Heart left ventricle (tissue), 16 donors: ENCODE measurements at places on chromosomes 1 and 21.
A peak's percentile ranks its signal among the peaks of the same experiment; 100 is the strongest.

- DNase-seq: no peak
These were observed 25.3 kb downstream of the WLS start for GRCh38 chr1:68206848-68207689.

DNA sequence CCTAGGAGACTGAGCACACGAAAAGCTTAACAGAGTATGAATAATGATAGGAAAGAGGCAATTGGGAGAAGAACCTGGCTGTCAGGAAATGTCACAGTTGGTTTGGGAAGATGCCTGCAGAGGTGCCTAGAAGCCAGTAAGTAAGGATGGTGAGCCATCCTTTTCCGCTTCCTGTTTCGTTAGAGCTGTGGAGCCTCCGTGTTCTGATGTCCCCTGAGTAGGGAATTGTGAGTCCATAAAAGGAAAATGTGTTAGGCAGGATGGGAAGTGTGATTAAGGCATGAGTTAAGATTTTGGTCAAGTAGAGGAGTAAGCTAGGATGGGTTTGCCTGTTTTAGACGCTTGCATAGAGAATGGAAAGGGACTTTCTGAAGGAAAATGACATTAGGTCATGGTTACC lies 9.0 kb downstream of the CLIC4 start:
- no peak for DNase-seq

GRCh38 chr1:84774669-84775534 lies 84.6 kb upstream of the SSX2IP start:
- no peak for DNase-seq

DNA sequence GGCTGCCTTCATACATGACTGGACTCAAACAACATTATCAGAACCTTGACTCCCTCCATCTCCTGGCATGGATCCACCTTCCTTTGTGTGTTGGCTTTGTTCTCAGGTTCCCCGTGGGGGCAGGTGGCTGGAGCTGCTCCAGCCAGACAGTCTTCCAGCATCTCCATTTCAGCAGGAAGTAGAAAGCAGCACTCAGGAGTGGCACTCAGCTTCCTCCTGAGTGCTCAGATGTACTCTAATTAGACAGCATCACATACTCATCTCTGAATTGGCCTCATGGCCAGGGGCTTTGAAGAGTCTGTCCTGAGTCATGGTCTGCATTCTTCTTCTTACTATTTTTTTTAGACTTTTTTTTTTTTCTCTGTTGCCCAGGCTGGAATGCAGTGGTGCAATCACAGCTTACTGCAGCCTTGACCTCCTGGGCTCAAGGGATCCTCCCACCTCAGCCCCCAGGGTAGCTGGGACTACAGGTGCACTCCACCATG lies 27.9 kb downstream of the OVAAL start:
- no peak for DNase-seq

GRCh38 chr1:36023098-36023769 lies 60.7 kb upstream of the TEKT2 start:
- no peak for DNase-seq

DNA sequence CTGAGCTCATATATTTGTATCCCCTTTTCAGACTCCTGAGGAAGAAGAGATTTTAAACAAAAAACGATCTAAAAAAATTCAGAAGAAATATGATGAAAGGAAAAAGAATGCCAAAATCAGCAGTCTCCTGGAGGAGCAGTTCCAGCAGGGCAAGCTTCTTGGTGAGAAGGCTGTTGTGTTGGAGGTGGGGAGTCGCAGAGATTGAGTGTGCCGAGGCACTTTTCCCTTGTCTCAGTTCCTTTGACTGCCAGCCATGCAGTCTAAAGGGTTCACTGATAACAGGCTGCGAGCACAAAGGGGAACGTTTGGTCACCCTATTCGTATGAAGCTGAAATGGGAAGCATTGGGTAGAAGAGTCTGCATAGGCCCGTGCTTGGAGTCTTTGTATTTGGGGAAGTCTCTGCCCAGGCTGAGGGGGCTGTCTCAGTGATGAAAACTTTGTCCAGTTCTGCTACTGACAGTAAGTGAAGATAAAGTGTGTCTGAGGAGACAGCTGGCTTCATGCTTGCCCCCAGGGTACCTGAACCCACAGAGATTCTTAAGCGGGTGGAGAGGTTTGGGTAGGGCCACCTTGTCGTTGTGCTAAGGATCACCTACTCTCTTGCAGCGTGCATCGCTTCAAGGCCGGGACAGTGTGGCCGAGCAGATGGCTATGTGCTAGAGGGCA lies 2.8 kb downstream of the RPS8 start:
- no peak for DNase-seq

- DNase-seq: no peak
These were observed 14.0 kb downstream of the SLC37A1 start for GRCh38 chr21:42527489-42528158.

- no peak for DNase-seq
These were observed 77.6 kb downstream of the EPHB2 start for GRCh38 chr1:22788254-22788661.

- peak; percentile 1 for DNase-seq
These were observed 45.4 kb upstream of the TNFRSF1B start for GRCh38 chr1:12121212-12122003.

DNA sequence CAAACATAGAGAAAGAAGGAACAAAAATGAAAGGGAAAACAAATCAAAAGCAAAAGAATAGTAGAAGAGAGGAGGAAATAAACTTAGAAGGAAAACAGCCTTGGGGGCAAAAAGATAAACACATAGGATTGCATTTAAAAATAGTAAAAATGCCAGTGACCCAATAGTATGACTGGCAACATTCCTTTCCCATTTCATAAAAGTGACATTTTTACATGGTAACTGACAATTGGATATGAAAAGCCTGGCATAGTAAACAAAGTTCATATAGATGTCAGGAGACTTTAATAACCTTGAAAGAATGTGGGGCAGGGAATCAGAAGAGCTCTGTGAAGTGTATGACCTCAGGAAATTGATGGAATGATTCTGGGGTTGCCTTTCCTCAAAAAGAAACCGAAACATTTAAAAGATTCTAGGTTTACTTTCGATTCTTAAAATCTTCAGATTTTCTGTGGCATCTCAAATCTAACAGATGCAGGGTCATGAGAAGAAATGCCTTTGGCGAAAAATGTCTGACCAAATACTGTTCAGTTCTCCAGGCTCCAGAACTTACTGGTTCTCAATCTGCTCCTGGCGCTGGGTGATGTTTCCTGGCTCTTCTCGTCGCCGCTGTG lies 33.7 kb downstream of the SPTA1 start:
- no peak for DNase-seq

DNA sequence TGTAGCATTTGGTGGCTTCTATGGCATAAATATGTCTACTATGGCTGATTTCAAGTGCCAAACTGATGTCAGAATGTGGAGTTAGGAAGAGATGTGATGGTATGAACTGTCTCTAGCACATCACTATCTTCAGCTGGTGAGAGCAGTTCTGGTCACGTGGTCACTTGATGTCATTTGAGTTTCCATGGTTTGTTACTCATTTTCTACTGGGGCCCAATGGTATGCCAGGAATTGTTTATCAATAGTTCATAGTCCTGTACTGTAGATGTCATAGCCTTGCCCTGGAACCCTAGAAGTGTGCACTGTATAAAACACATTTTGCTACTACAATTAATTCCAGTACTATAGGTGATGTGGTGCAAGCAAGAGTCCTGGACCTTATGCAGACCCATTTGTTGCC lies 153.7 kb downstream of the PDE4B start:
- no peak for DNase-seq

DNA sequence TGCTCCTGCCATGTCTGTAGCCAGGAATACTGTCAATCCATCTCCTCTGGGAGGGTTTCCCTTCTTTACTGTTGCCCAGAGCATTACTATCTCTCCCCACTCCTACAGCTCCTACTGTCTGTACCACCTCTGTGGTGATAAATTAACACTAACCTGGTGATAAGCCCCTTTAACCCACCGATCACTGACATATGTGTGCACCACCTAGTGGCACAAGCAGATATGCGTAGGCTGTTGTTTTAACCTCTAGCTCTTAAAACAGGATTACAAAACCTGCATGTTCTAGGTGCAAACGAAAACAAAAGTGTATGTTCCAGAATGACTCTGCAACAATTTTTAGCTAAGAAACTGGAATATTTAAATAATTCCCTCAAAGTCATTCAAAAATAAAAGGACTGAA lies 93.9 kb upstream of the BEND5 start:
- no peak for DNase-seq

- no peak for DNase-seq
These were observed 23.0 kb downstream of the TRIM67 start for GRCh38 chr1:231184891-231185290.

GRCh38 chr1:231581859-231582258 lies 44.7 kb upstream of the DISC1 start:
- no peak for DNase-seq

GRCh38 chr1:33874636-33875035 lies 10.8 kb downstream of the HMGB4 start:
- no peak for DNase-seq

DNA sequence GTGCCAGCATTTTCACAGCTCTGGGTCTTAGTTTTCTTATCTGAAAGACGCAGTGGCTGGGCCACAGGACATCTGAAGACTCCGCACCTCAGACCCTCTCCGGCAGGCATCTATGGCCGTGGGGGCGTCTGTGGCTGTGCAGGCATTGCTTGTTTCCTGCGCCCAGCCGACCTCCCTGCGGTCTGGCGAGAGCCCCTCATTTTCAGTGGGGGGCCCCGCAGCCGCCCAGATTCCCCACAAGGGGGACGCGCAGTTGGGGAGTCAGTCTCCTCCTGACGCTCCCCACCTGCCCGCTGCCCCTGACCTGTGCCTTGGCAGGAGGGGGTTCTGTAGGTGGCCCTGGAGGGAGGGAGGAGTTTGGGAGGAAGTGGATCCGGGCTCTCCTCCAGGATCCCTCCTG lies 3.5 kb upstream of the TFF1 start:
- no peak for DNase-seq

DNA sequence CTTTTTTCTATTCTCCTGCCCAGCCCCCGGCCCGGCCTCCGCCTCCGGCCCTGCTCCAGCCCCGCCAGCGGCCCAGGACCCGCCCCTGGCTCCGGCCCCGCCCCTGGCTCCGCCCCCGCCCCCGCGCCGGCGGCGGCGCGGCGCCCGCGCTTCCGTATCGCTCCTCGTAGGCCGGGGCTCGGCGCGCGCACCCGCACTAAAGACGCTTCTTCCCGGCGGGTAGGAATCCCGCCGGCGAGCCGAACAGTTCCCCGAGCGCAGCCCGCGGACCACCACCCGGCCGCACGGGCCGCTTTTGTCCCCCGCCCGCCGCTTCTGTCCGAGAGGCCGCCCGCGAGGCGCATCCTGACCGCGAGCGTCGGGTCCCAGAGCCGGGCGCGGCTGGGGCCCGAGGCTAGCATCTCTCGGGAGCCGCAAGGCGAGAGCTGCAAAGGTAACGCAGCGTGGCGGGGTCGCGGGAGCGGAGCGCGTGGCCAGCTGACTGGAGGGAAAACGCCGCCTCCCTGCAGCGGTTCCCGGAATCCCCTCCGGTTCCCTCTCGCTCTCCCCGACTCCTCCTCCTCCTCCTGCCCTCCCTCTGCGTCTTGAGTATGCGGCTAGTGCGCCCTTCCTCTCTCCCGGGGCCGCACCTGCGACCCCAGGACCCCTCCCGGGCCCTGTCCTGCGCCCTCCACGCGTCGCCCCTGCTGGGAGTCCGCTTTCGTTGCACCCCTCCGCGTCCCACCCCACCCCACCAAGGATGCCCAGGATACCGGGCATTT lies at the start of gene IFNAR2:
IFNAR2 (plus strand) TSS at position 155 of the 761 bp plus-strand sequence. CDS start 11,985 bp downstream, outside the sequence.
- DNase-seq: peak; percentile 86

DNA sequence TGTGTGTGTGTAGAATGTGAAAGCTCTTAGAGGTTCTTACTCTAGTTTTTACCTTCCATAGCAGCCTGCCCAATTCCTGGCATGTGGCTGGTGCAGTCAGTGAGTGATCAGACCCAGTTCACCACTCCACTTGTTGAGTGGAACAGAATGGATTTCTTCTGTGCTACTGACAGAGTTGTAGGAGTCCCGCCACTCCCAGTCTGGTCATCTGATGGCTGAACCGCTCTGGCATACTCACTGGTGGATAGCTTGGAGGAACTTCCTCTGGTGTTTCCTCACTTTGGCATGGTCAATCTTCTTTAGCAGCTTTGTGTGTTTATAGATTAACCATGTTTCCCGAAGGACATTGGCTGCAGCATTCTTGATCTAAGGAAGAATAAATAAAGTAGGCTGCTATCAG lies 106.7 kb upstream of the ADAR start:
- DNase-seq: no peak

GRCh38 chr1:35049116-35049515 lies 17.4 kb upstream of the ZMYM6 start:
- DNase-seq: no peak
